ENCODE measurements at places on chromosomes 6 and 20. TPM values are rescaled to one million over a fixed set of nuclear protein-coding genes. Genes with fewer than 3 reads are reported as not detected.
A peak's percentile ranks its signal among the peaks of the same experiment; 100 is the strongest.

GRCh38 chr6:55652429-55652828 is 73.4 kb upstream of the HMGCLL1 start:
- no peak for DNase-seq

- no peak for DNase-seq
Measured at GRCh38 chr6:50145125-50145524, 95.4 kb upstream of the DEFB112 start.

DNA sequence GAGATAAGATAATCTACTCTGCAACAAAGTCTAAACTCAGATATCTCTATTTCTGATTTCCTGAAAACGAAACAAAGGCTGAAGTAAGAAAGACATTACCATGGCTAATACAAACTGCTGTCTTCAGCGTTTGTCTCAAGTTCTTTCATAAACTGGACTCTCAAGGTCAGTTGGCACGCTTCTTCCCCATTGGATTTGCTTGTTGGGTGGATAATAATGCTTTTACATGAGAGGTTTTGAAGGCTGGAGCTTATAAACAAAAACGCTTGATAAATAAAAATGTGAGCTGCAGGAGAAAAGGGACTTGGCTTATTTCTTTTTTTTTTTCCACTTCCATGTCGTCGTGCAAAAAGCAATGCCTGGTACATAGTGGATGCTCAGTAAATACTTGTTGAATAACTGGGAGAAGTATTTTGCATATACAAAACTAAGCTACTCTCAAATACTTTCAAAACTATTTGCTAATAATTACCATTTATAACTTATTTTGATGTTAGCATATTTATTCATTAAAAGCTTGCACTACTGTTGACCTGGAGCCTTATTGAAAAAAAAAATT is 65.7 kb upstream of the EEF1A1 start:
- peak; percentile 8 for DNase-seq

- no peak for DNase-seq
Measured at GRCh38 chr6:56936466-56936865, 18.4 kb upstream of the BEND6 start.

GRCh38 chr6:158757753-158758090 is 61.4 kb downstream of the EZR start:
- no peak for DNase-seq

Gene POM121L2
- total RNA-seq, result not detected

GRCh38 chr20:41509316-41510200 is 108.6 kb downstream of the CHD6 start:
- peak; percentile 73 for DNase-seq

Gene COL10A1
- not detected for total RNA-seq

Gene ADGRF4
- total RNA-seq, result 0.07 TPM

GRCh38 chr20:47810116-47810677 is 24.9 kb upstream of the SULF2 start:
- DNase-seq, result no peak

- DNase-seq, result no peak
Measured at GRCh38 chr6:30491991-30492952, 3.0 kb downstream of the HLA-E start.

- DNase-seq, result no peak
Measured at GRCh38 chr6:10170816-10171215, 244.1 kb downstream of the TFAP2A start.

GRCh38 chr6:132491303-132491702 is 21.6 kb downstream of the STX7 start:
- DNase-seq, result no peak

DNA sequence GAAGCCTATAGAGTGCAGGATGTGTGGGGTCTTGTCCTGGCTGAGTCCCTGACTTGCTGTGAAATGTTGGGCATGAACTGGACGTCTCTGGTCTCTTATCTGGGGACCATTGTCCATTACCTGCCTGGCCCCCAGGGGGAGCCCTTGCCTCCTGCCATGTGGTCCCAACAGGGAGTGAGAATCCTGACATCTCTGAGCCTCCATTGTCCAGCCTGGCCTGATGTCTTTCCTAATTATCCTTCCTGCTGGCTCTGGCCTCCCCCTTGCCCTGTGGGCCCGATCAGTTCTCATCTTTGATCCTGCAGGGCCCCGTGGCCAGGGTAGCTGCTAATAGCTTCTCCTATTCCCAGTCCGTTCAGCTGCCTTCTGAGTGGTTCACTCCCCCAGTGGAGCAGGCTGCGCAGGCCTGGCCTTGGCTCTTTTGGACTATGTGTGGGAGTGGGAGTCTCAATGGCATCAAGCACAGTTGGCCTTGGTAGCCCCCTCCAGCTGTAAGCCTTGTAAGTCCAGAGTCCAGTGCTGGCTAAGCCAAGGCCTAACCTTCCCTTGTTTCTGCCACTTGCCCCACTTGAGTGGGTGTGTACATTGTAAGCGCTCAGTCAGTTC is 77.9 kb upstream of the RALY start:
- peak; percentile 40 for DNase-seq

Gene COL19A1
- total RNA-seq, result 0.65 TPM

- no peak for DNase-seq
Measured at GRCh38 chr6:89048985-89049384, 31.6 kb upstream of the PNRC1 start.

DNA sequence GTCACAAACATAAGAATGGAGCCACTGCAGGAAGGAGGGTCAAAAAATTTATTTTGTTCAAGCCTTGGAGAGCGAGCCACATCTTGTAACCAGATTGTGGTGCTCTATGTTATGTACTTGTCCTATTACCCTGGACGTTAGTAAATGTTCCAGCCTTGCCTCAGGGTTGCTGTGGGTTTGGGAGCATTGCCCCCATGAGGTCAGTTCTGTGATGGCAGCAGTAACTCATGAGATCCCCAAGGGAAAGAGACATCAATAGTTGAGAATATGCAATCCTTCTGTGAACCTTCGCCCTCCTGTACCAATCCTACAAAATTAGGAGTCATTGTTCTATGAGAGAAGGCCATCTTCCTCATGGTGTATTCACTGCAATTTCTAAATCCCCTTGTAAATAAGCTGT is 16.4 kb upstream of the CFAP206 start:
- DNase-seq, result no peak

DNA sequence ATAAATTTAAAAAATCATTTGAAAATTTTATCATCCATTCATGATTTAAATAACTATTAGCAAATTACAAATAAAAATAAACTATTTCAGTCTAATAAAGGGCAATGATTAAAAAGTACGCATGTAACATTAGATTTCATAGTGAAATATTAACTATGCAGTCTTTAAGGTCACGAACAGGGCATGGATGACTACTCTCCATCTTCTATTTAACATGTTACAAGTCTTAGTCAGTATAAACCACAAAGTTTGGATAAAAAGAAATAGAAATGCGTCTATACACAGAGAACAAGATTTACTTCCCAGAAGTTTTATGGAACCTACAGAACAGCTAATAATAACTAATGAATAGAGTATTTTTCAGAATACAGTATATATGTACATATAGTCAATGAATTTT is 1016.0 kb downstream of the EYS start:
- no peak for DNase-seq

Gene SPTLC3
- 2.4 TPM for total RNA-seq

DNA sequence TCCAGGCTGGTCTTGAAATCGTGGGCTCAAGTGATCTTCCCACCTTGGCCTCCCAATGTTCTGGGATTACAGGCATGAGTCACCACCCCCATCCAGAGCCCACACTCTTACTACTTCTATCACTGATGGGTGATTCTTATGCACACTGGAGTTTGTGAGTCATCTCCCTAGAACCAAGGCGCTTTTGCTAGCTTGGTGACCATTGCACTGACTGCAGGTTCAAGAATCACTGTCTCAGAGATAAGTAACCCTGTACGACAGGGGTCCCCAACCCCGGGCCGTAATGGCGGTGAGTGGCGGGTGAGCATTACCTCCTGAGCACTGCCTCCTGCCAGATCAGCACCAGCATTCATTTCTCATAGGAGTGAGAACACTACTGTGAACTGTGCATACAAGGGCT is 118.8 kb downstream of the MAP3K7 start:
- no peak for DNase-seq

GRCh38 chr6:158033077-158033750 is 51.6 kb downstream of the SYNJ2 start:
- DNase-seq, result no peak

- DNase-seq, result no peak
Measured at GRCh38 chr6:14095437-14095836, 22.1 kb upstream of the CD83 start.

DNA sequence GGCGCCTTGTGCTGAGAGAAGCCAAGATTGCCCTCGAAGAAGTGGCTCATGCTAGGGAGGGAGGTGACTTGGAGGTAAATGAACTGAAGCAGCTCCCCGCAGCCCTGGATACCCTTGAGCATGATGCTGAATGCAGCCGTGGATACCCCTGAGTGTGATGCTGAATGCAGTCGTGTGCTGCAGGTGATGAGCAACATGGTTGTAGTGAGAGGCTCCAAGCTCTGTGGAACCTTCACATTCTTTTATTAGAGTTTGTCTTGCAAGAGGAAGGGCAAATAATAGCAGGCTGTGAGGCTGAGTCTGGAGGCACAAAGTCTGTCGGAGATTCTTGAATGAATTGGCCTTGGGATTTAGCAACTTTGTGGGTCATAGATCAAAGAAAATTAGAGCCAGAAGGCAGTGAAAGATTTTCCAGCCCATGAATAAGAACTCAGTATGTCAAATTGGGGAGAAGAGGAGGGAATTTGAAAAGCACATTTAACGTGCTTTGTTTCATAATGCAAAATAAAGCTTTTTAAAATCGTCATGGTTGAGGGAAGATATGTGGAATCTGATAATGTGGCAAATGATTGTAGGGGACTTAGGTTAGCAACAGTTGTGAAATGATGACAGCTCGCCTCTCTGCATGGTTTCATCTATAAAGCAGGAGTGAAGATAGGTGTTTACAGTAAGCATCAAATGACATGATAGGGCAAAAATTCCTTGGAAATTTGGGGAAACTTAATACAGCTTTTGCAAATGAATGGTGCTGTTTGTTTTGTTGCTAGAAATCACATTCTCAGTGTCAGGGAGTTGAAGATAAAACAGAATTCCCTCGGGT is 120.1 kb upstream of the TIAM2 start:
- DNase-seq, result no peak

Gene TOX2
- total RNA-seq, result 0.20 TPM

- no peak for DNase-seq
Measured at GRCh38 chr6:11229655-11230046, 2.8 kb downstream of the NEDD9 start.

DNA sequence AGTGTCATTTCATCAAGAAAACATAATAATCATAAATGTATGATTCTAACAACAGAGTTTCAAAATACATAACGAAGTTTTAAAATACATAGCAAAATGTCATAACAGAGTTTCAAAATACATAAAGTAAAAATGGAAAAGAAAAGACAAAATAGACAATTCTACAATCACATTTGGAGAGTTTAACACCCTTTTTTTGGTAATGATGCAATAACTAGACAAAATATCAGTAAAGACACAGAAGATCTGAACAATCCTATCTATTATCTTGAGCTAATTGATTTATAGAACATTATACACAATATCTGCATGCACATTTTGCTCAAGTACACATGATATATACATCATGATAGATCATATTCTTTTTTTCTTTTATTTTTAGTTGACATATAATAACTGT is 13.4 kb upstream of the SLC17A2 start:
- no peak for DNase-seq

GRCh38 chr20:38747495-38748096 is 664 bp upstream of the ACTR5 start:
- DNase-seq, result no peak

GRCh38 chr6:27771235-27771634 is 141.0 kb downstream of the OR2B2 start:
- DNase-seq, result no peak

- DNase-seq, result no peak
Measured at GRCh38 chr6:112298816-112299281, 44.5 kb upstream of the LAMA4 start.

Gene PRPH2
- 0.16 TPM for total RNA-seq

- DNase-seq, result no peak
Measured at GRCh38 chr6:163392533-163392932, 22.0 kb upstream of the QKI start.

- no peak for DNase-seq
Measured at GRCh38 chr6:44119704-44120262, 7.5 kb downstream of the MRPL14 start.

DNA sequence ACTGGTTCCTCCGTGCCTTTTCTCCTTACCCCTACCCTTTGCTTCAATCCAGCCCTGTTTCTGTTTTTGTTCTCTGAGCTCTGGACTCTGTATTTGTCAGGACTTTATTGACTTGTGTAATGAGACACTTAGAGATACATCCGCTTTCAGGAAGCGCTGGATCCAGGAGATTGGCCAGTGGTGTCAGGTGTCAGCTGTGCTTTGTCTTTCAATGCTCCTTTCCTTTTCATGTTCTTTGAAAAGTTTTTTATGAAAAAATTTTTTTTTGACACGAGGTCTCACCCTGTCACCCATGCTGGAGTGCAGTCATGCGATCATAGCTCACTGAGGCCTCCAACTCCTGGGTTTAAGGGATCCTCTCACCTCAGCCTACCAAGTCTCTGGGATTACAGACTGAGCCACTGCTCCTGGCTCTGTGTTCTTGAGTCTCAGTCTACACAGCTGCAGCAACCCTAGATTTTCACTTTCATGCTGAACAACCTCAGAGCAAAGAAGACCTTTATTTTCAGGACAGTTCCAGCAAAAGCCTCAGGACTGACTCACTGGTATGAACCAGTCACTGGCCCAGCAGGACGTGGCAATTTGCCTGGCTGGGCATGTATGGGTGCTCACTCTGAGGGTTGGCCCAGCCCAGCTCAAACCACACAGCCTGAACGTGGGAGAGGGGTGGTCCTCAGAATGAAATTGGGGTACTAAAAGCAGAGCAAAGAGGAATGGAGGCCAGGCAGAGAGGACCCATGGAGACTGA is 108.5 kb downstream of the DHX35 start:
- DNase-seq, result no peak

DNA sequence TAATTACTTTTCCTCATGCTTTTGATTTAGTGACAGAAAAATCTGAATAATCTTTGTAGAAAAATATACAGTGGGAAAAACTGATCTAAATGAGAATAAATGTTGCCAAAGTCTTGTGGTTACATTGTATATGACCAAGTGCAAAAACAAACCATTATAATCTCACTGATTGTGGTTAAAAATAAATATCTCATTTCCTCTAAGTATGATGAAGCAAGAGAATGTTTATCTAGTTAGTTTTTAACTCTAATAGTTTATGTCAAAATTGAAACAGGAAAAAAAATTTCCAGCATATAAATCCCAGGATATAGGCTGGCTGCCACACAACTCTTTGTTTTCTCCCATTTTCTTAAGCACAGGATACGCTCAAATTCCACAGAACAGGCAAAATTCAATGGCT is 392.7 kb upstream of the ID4 start:
- DNase-seq, result no peak

- DNase-seq, result no peak
Measured at GRCh38 chr6:7006515-7007191, 101.1 kb upstream of the RREB1 start.

Gene SLCO4A1
- 20.7 TPM for total RNA-seq

All from gastrocnemius medialis (tissue), 4 donors.